ENCODE measurements at places on chromosomes 2 and 18.

DNA sequence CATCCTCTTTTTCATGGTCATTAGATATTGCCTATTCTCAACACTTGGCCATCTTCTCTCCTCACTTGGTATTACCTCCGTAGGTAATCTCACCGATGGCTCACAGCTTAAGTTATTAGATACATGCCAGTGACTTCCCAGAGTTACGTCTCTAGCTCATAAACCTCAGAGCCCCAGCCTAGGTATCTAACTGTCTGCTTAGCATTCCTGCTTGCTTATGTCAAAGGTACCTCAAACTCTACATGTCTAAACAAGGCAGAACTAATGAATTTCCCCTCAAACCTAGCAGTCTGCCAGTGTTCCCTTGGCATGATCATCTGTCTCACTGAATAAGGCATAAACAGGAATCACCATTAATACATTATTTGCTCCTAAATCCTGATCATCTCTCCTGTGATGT, 27.7 kb upstream of the ZNF638 start:
- DNase-seq, result no peak

- DNase-seq, result peak; percentile 25
These were observed 169.1 kb upstream of the KLF7 start for GRCh38 chr2:207334624-207335371.

DNA sequence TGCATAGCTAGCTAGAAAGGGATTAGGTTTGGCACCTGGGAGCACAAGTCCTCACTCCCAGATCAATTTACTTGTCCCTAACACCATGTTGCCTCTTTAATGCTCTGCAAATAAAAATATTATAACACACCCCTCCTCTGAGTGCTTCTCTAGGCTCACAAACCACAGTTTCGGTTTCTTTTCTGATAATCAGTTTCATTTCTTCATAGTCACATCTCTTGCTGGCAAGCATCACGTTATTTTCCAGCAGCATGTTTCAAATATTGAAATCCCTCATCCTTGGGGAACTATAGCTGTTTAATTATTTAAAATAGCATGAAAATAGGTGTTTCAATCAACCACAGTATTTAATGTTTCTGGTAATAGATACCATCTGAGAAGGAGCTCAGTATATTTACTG, 13.9 kb upstream of the SMCHD1 start:
- no peak for DNase-seq

DNA sequence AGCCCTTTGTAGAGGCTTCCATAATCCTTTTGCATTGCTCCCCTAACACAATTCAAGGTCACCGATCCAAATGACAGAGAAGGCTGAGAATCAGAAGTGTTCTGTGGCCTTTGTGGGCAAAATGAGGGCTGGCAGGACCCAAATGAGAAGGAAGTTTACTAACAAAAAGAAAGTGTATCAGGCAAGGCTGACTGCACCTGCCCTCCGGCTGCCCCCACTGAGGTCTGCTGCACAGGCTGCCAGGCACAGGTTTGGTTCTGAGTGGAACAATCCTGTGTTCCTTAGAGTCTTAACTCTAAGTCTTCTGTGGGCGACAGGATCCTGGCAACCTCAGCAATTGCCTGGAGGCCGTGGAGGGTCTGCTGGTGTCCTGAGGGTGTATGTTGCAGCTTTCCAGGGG, 568.5 kb downstream of the CMPK2 start:
- no peak for DNase-seq

- no peak for DNase-seq
These were observed 131.7 kb upstream of the CDH20 start for GRCh38 chr18:61201511-61201910.

GRCh38 chr2:154570501-154570900, 128.0 kb upstream of the KCNJ3 start:
- DNase-seq, result no peak

DNA sequence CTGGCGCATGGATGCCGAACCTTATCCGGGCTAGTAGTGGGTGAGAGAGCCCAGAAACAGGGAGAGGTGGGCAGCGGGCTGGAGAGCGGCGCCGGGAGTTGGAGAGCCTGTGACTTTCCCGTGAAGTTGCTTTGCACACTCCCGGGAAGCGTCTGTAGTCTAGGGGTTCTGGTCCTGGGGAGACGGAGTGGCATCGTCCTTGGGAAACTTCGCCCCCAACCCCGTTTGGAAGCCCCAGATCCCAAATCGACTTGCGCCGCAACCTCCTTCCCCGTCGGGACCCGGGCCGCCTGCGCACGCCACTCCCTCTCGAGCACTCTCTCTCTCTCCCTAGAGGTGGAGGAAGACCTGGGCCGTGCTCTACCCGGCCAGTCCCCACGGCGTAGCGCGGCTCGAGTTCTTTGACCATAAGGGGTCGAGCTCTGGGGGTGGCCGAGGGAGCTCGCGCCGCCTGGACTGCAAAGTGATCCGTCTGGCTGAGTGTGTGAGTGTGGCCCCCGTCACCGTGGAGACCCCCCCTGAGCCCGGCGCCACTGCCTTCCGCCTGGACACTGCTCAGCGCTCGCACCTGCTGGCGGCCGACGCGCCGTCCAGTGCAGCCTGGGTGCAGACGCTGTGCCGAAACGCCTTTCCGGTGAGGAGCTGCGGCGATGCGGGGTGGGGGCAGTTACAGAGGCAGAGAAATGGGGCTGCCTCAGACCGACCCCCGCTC, 456 bp downstream of the DOK1 start:
- DNase-seq, result peak; percentile 69

GRCh38 chr18:1914489-1914888, 656.8 kb downstream of the METTL4 start:
- no peak for DNase-seq

GRCh38 chr2:196234672-196235071, 63.3 kb upstream of the STK17B start:
- DNase-seq, result no peak

GRCh38 chr2:168603439-168603961, 147.4 kb downstream of the CERS6 start:
- no peak for DNase-seq

- DNase-seq, result no peak
These were observed 39.7 kb downstream of the KIDINS220 start for GRCh38 chr2:8797682-8798081.

GRCh38 chr2:101762451-101763171, 65.1 kb downstream of the MAP4K4 start:
- DNase-seq, result no peak

Measured in nephron progenitor cell (in vitro differentiated cells).